CD4-positive, alpha-beta T cell treated with Interleukin-1 beta for 1 hour (primary cell): ENCODE measurements at places on chromosomes 4 and X.

DNA sequence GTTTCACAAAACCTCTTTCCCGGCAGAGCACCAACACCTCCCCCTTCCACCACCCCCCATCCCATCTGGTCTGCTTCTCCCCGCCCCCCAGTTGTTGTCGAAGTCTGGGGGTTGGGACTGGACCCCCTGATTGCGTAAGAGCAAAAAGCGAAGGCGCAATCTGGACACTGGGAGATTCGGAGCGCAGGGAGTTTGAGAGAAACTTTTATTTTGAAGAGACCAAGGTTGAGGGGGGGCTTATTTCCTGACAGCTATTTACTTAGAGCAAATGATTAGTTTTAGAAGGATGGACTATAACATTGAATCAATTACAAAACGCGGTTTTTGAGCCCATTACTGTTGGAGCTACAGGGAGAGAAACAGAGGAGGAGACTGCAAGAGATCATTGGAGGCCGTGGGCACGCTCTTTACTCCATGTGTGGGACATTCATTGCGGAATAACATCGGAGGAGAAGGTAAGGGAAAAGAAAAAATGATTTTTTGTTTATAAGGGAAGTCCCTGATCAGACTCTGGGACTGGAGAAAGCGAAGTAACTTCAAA, at the start of gene PDGFRA:
Gene PDGFRA (plus strand): TSS at position 333 of the 541 bp plus-strand sequence. CDS start 29,476 bp downstream, outside the sequence.
- no peak for DNase-seq

DNA sequence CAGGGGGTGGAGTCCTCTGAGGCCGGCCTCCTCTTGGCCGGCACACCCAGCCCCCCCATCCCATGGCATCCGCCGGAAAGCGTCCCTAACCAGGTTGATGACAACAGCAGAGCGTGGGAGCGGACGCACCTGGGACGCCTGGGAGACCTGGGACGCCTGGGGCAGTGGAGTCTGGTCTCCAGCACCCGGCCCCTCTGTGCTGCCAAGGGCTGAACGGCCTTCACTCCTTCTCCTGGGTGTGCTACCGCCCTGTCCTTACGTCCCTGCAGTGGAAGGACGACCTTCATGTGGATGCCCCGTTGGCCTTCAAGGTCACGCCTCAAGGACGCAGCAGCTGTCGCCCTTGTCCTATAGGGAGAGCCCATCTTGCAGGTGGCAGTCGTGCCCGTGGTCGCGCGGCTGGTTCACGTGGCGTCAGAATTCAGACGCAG, 26.9 kb downstream of the NKX1-1 start:
- DNase-seq, result no peak

DNA sequence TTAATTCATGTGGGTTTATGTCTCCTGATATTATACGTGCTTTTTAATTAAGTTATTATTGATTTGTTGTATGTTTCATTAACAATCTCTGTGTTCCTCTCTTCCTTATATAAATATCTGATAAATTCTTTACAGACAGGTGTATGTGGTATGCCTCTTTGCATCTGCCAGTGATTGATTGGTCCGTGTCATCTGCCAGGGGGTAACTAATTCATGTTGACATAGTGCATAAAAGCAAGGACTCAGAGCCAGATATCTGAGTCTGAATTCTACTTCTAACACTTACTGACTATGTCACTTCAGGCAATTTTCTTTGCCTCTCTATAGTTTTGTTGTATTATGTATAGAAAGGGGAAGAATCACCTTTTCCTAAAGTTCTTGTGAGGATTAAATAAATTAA, 5.2 kb upstream of the AMBN start:
- no peak for DNase-seq

DNA sequence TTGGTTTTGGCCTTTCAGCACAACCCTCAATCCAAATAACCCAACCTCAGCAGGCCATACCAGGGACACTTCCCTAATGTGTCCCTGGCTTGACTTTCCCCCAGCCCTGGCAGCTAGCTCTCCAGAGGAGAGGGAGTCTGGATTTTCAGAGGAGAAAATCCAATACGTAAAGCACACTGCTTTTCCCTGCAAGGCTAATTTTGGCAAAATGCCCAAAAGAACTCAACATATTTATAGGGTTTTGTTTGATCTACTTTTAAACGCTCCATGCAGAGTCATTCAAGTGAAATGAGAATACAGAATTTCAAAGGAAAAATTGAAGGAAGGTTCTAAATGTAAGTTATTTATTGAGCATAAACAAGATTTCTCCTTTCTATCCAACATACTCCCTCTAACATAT, 167.2 kb downstream of the SH3KBP1 start:
- DNase-seq, result no peak

DNA sequence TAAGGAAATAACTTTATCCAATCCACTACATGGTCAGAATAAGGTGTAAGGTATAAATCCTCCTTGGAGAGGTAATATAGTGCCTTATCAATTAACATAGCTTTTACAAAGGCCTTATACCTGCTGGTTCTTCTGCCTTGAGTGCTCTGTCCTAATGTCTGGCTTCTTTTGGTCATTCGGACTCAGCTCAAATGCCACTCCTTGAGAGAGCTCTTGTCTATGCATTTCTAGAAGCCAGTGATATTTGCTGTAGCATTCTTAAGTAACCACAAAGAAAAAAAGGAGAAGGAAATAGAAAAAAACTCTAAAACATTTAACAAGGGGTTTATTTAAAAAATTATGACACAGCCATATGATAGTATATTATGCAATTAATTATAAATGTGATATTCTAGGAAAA, 444.8 kb upstream of the SLIT2 start:
- DNase-seq, result no peak

DNA sequence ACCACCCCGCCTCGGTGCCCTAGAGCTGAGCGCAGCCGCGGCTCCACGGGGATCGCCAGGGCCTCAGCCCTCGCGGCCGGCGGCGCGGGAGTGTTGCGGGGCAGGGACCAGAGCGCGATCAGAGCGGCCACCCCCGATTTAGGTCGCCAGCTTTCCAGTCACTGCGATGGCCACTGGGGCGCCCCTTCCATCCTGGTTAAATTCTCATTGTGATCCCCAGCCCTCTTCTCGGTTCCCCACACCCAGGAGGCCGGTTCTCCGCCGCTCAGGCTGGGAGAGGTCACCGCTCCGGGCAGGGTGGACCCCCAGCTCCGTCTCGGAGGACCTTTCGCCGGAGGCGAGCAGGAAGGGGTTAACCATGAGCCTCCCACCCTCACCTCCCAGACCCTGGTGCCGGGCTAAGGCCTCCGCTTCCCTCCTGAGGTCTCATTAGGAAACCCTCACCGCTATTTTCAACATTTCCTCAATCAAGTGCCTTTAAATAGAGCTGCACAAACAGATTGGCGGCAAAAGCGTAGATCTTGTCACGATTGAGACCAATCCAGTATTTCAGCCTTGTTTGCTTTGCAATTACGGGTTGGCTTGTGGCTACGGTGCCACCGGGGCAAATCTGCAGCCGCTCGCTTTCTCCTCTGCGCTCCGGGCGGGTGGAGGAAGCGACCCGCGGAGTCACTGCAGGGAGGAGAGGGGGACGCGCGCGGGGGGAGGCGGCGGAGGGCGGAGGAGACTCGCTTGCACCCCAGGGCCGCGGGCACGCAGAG, 8.3 kb upstream of the HAND2 start:
- no peak for DNase-seq

DNA sequence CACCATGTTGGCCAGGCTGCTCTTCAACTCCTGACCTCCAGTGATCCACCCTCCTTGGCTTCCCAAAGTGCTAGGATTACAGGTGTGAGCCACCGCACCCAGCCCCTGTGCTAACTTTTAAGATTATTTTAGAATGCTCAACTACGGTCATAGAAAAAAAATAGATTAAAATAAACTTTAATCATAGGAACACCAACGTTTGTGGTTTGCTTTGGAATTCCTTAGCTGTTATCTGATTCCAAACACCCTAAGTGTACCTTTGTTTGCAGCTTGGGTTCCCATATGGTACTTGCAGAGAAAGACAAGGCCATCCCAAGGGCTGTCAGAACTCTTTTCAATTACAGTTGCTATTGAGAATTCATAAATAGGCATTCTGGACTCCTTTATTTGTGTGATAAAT, 90.1 kb upstream of the EFHC2 start:
- no peak for DNase-seq

DNA sequence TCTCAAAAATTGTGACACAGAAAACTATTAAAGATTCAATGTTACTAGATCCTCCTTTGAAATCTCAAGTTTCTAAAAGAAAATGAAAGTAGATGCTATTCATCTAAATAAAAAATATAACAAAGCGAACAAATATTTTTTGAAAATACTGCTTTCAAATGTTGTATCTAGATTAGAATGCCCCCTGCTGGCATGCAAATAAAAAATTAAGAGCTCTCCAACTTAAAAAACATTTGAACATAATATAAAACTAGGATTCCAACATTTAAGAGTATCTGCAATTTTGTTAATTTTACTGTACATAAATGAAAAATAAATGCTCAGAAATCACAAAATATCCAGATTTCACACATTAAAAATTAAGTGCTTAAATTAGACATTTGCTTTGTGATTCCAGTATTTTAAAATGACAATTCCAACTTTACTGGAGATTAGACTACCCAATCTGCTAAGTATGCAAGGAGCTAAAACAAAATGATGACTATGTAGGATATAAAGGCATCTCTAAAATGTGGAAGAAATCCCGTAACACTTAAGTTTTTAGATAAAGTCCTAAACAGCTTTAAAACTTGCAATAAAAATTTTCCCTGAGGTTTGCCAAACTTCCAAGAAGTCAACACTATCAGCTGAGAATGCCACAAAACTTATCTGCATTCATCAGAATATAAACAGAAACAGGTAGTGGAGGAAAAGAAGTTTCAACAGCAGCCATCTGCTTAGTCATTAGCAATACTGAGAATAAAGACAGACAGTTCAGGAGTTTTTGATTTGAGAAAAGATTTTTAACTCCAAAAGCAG, 32.7 kb downstream of the DHX15 start:
- no peak for DNase-seq

GRCh38 chr4:75599647-75600046, 30.7 kb downstream of the CDKL2 start:
- DNase-seq, result no peak

GRCh38 chr4:78691971-78692821, 84.0 kb upstream of the BMP2K start:
- no peak for DNase-seq

DNA sequence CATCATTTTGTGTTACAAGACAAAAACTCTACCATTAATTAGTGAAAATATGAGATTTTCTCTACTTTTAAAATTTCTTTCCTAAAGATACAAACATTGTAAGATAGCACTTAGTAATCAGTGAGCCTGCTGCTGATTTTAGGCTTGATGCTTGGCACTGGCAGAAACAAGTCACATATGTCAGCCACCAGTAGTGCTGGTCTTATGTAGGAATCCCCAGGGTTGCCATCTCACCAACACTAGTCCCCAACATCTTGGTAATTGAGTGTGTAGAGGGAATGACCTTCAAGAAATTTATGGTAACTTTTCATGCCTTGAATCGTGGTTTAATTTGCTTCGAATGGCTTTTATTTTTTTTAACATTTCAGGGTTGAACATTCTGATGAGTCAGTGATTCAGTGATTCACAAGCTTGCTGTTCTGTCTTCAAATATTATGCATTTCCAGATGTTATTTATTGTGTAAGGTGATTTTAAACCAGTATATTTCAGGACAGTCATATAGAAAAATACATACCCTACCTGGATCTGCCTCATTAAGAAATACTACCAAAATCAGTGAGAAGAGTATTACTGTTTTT, 11.9 kb downstream of the EXOC1 start:
- no peak for DNase-seq

DNA sequence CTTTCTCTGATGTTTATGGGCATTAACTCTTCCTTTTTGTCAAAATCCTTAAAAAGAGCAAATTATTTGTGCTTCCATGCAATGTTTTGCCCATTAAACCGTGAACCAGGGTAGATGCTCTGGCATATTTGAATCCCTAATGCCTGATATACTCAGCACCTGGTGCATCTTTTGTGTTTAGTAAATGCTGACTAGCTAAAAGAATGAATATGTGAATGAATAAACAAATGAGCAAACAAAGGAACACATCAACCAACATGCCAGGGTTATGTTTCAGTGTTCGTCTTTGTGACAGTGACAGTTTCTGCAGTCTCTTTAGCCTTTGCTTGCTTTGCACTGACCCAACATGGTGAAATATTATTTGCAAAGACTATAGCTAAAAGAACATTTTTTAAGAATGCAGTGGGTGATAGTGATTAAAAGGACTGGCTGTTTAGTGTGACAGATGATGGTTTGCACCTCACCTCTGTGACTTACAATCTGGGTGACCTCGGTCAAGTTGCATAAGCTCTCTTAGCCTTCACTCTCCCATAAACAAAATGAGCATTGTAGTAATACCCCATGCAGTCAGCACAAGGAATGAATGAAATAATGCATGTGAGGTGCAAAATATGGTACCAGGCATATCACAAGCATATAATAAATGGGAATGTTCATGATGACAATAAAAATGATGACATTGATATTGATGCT, 29.5 kb downstream of the SMPX start:
- no peak for DNase-seq

- no peak for DNase-seq
These were observed 4.7 kb downstream of the MAGEB17 start for GRCh38 chrX:16171944-16172343.

- no peak for DNase-seq
These were observed 16.9 kb downstream of the HELQ start for GRCh38 chr4:83438719-83439118.

DNA sequence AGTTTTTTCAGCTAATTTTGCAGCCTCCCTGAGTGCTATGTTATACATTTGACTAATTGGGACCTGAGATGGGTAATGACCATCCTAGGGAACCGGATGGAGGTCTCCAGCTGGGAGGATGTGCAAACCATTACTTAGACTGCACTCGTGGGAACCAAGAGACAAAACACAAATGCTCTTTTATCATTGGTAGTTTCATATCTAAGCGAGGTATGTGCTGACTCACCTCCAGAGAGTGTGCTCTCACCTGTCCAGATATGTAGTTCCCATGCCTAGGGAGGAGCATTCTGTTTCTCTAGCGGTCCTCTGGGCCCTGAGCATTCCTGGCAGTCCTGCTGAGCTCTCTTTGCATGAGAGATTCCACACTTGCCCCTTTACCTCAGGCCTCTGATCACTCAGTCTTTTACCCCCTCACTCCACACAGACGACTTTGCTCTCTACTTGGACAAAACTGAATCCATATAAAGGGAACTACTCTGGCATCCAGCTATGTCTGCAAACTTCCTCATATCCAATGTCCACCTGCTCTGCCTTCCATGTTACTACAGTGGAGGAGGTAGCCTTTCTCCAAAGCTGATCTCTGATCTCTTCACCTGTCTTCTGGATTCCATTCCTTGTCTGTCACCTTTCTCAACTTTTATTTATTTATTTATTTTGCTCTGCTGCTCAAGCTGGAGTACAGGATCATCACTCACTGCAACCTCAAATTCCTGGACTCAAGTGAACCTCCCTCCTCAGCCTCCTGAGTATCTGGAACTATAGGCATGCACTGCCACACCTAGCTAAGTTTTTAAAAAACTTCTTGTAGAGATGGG, 88.4 kb downstream of the LRP2BP start:
- DNase-seq, result no peak
